Fibroblast of skin of abdomen (primary cell): ENCODE measurements at places on chromosomes 5 and 9.

GRCh38 chr5:97142521-97143254 is at the start of gene LIX1:
LIX1 (minus strand) TSS chr5:97142611; CDS start chr5:97142576, 35 bp downstream.
- DNase-seq, result peak; percentile 47

- DNase-seq, result peak; percentile 25
Observed at GRCh38 chr5:39698838-39699560, 274.2 kb upstream of the DAB2 start.

DNA sequence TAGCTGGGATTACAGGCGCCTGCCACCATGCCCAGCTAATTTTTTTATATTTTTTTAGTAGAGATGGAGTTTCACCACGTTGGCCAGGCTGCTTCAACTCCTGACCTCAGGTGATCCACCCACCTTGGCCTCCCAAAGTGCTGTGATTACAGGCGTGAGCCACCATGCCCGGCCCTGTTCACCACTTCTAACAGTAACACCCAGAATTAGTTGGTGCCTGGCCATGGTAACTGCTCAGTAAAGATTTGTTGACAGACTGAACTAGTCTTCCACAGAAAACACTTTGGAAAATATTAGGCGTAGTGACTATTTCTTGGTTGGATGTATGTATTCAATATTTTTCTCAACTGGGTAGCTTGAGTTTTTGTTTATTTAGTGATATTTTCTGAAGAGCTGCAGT is 24.0 kb downstream of the TUT7 start:
- no peak for DNase-seq

DNA sequence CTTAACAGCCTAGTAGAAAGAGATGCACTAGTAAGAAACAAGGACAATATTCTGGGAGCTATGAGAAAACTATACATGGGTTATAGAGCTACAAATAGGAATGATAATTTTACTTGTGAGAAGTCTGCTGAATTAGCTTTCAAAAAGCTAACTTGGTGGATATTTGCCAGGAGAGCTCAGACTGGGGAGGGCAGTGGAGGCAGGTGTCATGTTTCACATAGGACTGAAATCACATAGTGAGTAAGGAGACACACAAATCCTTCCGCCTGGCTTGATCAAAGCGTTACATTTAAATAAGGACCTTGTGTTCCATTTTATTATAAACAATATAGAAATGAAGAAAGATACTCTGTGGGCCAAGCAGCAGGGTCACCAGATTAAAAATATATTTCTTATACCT is 235.0 kb downstream of the ISL1 start:
- no peak for DNase-seq

DNA sequence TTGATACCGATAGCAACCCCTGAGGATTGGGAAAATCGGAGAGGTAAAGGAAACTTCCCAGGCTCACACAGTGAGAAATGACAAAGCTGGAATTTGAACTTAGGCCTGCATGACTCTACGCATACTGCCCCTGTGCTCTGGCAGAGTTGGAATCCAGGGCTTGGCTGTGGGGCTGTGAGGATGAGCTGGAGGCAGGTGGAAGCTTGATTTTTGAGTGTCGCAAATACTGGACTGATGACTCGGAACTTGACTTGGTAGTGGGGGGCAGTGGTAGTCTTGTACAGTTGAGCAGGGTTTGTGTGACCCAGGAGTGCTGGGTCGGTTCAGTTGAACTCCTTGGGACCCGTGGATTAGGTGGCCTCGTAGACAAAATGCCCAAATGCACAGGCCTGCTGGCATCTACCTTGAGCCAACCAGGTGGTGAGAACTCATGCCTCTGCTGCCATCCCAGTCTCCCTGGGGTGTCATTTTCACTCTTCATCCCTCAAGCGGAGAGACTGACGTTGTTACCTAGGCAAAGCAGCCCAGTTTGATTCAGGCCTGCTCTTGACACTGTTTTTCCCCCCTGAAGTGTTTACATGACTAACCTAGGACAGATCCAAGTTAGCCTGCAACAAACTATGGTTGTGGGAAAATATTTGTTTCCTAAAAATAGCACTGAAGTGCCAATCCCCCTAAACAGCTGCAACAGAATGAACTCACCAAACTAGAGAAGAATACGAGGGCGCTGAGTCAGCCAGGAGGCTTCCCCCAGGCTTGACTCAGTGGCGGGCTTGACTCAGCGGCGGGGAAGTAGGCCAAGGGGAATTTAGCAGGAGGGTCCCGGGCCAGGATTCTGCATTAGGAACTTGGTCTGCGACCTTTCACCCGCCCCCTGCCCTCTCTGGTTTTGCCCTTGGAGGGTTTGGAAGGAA is 45.7 kb upstream of the ORM1 start:
- DNase-seq, result peak; percentile 95

GRCh38 chr9:135478829-135479468 is 633 bp upstream of the PPP1R26 start:
- DNase-seq, result no peak

DNA sequence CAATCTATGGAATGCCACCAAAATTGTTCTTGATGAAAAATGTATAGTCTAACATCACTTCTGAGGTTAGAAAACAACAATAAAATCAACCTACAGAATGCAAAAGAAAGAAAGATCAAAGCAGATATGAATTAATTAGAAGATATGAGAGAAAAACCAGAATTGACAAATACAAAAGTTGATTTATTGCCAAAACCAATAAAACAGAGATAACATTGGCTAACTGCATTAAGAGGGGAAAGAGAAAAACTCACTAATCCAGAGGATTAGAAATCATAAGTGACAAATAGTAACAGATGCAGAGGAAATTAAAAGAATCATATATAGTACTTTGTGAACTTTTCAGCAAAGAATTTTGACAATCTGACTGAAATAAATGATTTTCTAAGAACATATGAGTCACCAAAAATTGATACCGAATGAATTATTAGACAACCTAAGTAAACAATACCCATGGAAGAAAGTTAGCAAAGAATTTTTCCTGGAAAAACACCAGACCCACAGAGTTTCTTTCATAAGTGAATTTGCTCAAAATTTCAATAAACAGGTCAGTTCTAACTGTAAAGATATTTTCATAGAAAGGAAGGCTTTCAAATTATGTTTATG is 167.7 kb downstream of the AOPEP start:
- no peak for DNase-seq

DNA sequence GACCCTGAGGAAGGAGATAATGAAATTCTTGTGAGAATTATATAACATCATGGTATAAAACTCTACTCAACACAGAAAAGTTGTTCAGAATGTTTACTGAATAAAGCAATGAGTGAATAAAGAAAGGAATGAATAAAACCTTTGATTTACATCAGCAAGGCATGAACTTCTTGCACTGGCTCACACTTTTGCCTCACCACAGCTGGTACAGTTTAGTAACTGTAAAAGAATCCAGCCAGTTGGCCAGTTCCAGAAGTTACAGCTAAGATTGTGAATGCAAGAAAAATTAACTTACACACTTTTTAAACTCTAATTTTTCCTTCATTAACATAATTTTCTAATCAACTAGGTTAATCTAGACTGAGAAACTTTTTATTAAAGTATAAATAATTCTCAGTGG is 490.9 kb downstream of the NFIB start:
- peak; percentile 49 for DNase-seq

DNA sequence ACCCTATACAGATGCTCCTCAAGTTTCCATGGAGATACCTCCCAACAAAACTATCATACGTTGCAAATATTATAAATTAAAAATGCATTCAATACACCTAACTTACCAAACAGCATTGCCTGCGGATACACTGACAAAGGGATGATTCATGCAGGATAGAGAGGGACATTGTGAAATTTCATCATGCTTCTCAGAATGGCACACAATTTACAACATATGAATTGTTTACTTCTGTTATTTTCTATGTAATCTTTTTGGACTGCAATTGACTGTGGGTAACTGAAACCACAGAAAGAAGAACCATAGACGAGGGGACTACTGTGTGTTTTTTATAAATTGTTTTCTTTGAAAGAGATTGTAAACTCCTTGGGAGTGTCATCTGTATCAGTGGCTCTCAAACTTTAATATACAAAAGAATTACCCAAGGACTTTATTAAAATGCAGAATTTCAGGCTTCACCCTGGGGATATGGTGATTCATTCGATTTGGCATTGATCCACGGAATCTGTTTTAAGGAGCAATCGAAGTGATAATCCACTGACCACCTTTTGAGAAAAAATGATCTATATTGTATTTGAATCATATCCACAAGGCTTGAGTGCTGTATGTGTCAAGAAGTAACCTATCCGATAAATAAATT is 146.4 kb downstream of the SGCD start:
- DNase-seq, result peak; percentile 47

DNA sequence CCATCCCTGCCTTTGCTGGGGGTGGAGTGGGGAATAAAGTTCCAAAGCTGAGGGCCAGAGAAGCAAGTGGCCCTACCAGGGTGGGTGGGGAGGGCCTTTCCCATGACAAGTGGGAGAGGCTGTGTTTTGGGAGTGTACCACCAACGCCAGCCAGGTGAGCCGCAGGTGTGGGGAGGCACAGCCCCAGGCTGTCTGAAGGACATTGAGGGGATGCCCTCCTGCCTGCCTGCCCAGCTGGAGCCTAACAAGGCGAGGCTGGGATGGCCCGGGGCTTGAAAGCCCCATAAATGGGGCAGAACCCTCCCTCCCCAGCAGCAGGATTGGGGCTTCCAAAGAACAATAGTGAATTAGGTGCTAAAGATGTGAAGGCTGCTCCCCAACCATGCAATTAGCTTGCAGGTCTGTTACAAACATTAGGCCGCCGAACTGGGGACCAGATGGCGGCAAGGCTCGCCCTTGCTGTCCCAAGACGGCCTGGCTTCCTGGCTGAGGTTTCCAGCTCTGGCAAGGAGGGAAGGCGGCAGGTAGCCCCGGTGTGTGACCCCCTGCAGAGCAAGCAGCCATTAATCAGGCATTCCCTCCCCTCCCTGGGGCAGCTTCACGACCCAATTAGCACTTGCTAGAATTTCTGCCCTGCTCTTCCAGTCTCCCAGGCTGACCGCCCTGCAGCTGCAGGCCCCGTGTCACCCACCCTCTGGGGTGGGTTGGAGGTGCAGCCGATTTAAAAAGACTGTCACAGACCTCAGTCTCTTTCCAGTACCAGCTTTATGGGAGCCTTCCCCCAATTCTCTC is 42.9 kb downstream of the FGF18 start:
- DNase-seq, result no peak

DNA sequence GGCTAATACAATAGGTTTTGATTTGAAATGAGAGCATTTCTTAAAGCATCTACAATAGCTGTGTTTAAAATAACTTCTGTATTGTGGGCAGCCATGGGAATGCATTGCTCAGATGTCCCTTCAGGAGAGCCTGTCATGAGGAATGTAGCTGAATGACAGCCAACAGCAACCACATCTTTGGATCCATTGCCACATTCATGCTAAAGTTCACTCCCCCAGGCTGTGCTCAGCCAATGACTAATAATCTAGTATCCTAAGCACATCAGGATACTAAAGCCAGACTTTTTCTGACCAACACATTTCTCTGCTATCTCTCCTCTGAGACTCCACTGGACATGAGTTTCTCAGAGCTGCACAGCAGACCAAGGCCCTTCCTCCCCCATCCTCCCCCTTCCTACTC is 45.5 kb downstream of the HTR1A start:
- peak; percentile 33 for DNase-seq

DNA sequence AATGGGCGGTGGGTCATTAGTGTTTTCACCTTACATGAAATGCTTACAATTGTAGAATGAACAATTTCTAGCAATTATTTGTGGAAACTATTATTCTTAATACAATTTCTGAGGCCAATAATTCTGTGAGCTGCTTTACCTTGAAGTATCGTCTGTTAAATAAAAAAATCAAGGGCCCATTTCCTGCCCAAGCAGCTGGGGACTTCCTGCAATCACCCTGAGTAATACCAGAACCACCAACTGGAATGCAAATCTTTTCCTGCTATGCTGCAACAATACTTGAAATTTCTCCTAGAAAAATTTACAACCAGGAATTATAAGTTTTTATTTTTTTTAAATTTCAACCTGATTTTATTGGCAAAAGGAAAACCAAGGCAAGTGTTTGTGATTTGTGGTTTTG is 52.6 kb downstream of the ADAMTS16 start:
- DNase-seq, result no peak

GRCh38 chr5:6349387-6349786 is 29.0 kb downstream of the MED10 start:
- DNase-seq, result no peak

DNA sequence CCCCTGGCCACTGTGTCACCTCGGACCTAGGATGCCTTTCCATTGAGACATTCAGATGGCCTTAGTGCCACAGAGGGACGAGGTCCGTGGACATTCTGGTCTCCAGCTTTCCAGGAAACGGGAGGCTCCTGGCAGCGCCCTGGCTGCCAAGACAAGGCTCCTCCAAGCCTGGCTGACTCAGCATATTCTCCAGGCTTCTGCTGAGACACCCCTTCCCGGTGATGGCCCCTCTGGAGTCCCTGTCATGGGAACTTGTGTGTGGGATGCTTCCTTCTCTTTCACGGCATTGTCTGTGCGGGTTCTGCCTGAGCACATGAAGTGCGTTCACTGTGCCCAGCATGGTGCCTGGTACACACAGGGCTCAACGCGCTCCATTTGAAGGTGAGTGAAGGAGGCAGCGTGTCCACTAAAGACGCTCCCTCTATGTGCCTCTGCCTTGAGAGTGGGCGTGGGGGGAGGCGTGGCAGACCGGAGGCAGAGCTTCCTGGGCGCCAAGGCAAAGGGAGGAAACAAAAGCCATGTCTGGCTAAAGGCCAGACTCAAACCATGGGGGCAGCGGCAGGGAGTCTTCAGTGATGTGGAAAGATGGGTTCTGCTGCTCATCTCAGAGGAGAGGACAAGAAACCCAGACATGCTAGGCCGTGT is 46.4 kb upstream of the PRRC2B start:
- DNase-seq, result no peak

- no peak for DNase-seq
Observed at GRCh38 chr9:126023962-126024361, 276.8 kb downstream of the PBX3 start.

- DNase-seq, result no peak
Observed at GRCh38 chr5:10759111-10759510, 1.9 kb downstream of the DAP start.

GRCh38 chr9:83999141-83999918 is 18.7 kb downstream of the RMI1 start:
- no peak for DNase-seq

DNA sequence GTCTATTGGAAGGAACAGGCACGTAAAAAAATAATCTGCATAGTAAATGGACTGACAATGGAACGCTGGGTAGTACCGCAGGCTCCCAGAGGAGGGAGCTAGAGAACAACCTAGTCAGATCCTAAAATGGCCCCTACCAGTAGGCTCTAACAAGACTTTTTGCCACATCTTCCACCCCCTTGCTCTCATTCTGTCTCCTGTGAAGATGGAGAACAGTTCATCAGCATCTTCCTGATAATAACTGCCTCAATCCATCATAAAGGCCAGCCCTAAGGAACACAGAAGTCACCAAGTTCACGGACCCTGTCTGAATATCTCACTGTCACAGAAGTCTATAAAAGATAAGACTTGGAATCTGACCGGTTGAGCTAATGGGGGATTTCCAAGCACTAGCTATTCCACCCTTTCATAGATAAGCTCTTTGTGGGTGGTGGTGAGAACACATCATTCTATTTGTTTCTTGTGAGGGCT is 133.4 kb downstream of the SLC1A3 start:
- peak; percentile 46 for DNase-seq

- peak; percentile 60 for DNase-seq
Observed at GRCh38 chr9:4762108-4762885, 21.3 kb upstream of the AK3 start.

GRCh38 chr5:18992264-18992663 is 995.7 kb downstream of the CDH18 start:
- no peak for DNase-seq
